ENCODE measurements at places on chromosomes 2 and 18.

GRCh38 chr18:48889115-48889941, 61.4 kb downstream of the SMAD7 start:
- no peak for DNase-seq

DNA sequence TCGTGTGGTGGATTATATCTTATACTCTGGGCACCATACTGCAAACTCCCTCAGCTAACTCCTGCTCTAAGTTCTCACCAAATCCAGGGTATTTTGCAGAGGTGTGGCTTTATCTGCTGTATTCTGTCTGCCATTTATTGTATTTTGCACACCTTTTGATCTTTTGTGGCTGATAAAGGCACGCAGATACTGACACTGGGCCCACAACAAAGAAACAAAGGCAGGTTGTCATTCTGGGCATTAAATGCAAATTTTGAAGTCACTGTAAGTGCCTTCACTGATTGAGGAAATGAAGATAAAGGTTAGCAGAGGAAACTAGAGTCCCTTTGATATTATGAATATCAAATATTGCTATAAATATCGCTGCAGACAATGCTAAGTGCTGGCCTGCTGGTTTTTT, 265.8 kb upstream of the MEIS1 start:
- no peak for DNase-seq

- DNase-seq: no peak
Measured at GRCh38 chr2:237696461-237696860, 69.1 kb downstream of the LRRFIP1 start.

DNA sequence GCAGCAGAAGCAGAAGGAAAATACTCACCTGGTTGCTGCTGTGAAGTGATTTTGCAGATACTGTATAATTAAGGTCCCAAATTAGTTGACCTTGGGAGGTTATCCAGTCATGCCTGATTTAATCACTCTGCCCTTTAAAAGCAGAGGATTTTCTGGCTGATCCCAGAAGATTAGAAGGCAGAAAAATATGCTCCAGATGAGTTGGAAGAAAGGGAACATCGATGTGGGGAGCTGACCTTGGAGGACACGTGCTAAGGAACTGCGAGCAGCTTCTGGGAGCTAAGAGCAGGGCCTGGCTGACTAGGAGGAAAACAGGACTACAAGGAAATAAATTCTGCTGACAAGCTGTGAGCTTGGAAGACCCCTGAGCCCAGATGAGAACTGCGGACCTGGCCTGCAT, 13.3 kb upstream of the DYM start:
- DNase-seq: no peak

DNA sequence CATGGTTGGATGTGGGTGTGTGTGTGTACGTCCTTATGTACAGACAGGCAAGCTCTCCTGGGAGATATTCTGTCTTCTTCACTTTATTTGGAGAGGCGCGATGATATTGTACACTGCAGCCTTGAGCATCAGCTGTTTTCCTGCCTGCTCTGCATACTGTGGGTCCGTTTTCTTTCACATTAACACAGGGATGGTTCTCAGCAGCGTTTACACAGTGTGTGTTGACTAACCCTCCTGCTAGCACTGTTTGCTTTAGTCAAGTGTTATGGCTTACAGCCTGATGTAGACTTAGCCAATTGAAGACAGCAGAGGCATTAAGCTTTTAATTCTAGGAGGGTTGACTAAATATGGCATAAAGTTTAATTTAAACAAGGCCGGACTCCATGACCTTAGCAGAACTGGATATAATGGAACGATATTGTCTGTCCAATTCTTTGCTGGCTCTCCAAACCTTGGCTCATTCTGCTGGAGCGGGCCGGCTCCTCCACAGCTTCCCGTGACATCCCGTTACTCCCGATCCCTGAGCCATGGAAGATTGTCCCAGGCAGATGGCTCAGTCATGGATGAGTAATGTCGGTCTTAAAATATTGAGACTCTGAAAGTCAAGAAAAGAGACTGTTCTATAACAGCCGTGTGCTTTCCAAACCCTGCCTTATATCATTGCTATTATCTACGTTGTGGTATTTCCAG, 134.7 kb downstream of the TPGS2 start:
- no peak for DNase-seq

DNA sequence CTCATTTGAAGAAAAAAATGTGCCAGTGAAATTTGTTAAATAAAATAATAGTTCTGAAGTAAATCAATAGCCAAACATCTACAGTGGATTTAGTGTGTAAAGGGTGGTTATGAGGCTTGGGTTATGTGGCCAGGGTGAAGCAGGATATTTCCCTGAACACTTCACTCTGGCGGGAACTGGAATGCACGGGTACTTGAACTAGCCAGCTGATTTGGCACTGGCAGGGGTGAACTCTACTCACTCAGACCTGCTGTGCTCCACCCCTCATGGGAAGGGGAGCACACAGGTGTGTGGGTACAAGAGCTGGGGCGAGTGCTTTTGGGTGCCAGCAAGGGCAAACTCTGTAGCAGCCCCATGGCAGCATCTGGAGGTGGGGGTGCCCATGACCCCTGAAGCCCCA, 278.2 kb downstream of the CALCRL start:
- DNase-seq: no peak

- DNase-seq: peak; percentile 67
Measured at GRCh38 chr2:181656450-181657291, at the start of gene CERKL. CERKL (minus strand) TSS chr2:181657105; CDS start chr2:181657006, 99 bp downstream.

DNA sequence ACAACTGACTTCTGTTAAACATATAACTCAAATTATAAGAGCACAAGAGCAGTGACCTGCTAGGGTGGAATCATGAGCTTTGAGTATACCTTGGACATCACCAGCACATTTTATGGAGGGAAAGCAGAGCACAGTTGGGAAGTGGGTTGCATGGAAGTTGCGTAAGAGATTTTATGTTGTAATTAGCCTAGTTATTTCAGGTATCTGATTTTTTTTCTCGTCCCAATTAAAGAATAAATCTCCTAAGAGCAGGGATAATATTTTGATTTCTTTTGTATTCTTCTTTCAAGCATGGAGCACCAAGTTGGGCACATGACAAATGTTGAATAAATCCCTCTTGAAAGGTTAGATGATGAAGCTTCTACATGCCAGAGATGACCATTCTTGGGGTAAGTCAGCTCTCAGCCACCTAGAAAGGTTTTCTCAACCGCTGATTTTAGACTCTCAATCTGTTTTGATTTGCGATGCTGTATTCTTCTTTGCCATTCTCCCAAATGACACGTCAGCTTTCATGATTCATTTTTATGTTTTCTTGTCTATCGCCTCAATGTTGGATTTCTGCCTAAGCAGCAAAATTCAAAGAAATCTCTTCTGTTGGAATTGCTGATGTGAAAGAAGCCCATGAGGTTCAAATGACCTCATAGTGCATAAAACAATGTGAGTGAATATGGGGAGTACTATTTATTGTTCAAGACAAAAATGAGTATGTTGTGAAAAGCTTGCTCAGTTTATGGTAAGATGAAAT, 15.3 kb upstream of the FN1 start:
- no peak for DNase-seq

DNA sequence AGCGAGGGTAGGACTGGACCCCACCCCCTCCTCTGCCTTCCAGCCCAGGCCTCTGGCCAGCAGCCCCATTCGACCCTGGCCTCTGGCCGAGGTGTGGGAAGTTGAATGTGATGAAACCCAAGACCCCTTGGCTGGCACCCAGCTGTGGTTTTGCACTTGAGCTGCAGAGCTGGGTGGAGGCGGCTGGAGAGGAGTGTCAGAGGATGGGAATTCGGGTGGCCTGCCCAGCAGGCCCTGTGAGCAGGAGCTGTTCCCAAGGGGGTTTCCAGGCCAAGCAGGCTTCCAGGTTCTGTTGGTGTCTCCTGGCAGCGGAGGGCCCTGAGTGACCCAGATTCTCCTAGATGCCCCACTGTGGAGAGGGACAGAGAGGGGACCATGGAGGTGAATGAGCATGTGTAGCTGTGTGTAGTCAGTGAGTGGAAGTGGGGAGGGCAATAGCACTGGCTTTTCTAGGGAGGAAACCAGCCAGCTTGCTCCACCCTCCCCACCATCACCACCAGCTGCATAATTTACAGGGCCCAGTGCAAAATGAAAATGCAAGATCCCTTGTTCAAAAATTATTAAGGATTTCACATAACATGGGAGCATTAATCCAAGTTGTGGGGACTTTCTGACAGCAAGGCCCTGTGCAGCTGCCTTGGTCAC, 172.2 kb upstream of the HAAO start:
- DNase-seq: no peak

GRCh38 chr2:230937362-230937761, 12.3 kb upstream of the GPR55 start:
- DNase-seq: no peak

DNA sequence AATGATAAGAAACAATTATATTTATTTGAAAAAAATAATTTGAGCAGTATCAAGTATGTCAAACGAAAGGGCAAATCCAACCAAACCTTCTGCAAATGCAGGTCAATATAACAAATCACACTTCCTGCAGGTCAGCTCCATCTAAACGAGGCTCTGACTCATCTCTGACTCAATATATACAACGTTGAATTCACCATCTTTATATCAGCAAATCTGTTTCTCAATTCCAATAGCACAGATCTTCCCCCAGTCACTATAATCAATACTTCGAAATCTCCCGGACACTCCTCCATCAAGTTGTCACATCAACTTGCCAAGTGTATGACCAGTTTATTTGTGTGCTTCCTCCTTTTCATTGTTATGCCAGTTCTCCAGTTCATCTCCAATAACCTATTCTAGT, 388.9 kb downstream of the ZEB2 start:
- no peak for DNase-seq

DNA sequence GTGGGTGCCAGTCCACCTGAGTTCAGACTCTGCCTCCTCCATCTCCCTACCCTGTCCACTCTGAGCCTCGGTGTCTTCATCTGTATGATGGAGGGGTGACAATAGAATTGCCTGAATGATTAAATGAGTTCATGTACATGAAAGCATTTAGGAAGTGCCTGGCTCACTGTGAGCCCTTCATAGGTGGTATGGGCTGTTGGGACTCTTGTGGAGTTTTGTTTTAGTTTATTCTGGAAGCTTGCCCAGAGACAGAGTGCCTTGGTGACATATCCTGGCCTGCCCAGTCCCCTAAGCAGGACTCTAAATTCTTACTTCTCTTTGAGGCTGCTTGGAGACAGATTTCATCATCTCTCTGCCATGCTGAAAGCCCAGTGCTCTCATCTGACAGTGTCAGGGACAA, 24.5 kb upstream of the GIGYF2 start:
- no peak for DNase-seq

DNA sequence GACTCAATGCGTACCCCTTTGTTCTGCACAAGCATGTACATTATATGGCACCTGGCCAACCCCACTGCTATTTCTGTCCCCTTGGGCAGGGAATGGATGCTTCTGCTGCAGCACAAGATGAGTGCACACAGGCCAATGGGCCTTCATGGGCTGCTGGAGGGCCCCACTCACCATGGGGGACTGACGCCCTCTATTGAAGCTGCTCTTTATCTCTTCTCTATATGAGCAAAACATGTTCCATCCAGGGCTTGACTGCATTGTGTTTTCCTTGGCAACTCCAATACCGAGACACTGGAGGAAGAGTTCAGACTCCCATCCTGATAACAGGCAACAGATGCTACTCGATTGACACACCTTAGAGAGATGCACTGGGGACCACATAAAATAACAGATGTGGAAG, 251.6 kb upstream of the NCKAP5 start:
- no peak for DNase-seq

- no peak for DNase-seq
Measured at GRCh38 chr2:162490761-162491470, 147.0 kb downstream of the GCA start.

DNA sequence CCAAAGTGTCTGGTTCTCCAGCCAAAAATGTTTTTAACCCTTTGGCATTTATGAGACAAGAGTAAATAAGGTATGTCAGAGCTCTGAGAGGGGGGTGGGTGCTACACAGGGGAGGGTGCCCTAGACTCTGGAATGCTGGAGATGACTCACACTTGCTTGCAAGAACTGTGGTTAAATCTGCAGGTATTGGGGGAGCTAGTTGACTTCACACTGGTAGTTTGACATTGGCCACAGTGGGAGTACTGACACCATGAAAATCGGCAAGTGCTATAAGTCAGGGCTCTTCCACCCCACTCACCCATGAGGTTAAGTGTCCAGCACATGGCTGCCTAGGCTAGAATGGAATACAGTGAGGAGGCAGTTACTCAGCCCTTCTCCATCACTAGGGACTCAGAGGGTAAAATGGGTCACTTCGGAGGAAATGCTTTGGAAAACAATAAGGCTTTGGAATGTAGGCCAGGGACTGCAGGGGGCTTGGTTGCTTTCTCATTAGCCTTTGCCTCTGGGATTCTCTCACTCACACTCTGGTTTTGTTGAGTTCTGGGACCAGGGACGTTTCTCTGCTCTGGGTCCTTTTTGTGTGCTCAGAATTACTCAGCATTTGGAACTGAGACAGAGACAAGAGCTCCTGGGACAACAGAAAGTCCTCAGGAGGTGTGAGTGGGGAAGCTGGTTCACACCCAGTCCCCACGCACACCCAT, 91.6 kb downstream of the ACKR3 start:
- DNase-seq: no peak

GRCh38 chr18:42045346-42045745, 90.3 kb downstream of the PIK3C3 start:
- DNase-seq: no peak

GRCh38 chr18:56224669-56225561, 413.5 kb downstream of the TXNL1 start:
- DNase-seq: no peak

DNA sequence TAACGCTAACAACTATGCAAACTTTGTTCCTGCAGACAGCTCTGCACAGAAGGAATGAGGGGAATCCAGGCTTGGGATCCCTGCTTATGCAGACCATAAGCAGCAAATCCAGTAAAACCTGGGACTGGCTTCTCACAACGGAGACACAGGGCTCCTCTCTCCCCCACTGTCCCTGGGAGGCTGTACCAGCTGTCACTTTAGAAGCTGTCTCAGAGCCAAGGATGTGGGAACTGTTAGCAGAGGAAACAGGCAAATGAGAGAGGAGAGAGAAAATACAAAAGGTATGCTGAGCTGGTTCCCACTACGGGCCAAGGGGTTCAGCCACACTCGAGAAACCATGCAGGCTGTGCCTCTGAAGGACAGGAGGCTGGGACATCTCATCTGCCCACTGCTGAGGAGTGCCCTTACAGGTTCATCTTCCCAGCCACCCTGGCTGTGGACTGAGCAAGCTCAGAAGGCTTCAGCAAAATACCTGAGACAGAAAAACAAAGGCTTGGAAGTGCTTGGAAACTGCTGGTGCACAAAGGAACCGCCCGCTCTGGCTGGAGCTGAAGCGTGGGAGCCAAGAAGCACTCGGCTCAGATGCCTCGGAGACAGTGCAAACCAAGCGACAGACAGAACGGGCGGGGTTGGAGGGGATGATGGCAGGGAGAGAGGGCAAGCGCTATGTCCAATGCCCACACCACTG, 72.5 kb downstream of the FAM210A start:
- no peak for DNase-seq

DNA sequence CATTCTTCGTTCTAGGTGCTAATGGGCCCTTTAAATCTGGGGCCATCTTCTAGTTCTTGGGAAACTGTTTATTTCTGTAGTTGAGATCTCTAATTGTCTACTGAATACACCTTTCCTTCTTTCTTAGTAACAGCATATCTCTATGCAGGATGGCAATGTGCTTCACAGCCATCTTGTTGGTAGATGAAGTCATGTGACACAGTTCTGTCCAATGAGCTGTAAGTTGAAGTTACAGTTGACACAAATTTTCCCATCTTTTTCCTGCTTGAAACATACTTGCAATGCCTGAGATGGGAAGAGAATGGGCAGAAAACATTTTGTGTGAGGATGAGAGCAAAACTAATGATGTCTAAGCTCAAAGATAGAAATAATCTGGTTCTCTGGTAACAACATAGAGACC, 57.3 kb upstream of the PHLPP1 start:
- DNase-seq: no peak
